ENCODE measurements at places on chromosomes 2 and 18. TPM values are rescaled to one million over a fixed set of nuclear protein-coding genes. Genes with fewer than 3 reads are reported as not detected.

- DNase-seq = no peak
Measured at GRCh38 chr2:39816845-39817244, 37.8 kb upstream of the THUMPD2 start.

DNA sequence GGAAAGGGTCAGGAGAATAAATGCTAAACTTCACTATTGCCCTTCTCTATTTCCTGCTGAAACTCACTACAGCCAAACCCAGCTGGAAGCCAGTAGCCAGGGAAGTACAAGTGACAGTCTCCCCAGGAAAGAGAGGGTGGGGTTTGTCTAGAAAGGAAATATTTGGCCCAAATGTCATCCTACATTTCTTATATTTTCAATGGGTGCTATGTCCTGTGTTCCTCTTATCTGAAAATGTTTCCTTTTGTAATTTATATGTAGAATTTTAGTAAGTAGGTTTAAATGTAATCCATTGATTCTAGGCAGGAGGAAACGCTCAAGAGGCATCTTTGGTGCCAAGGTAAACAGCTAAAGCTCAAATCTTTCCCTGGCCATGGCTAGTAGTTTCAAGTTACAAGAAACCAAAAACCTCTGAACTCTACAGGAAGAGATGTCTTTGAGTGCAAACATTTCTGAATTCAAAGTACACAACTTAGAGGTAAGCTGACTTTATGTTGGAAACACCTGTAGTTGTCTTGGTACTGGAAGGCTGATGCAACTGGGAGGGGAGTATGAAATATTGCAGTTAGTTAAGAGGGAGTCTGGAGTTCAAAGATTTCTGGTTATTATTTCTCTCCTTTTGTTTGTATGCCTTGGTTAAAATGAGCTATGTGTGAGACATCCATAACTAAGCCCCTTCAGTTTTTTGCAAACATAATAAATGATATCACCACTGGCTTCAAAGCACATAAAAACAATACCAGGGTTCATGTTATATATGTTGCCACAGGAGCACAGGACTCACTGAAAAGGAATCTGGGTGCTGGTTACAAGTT is 356.1 kb upstream of the ZC3H15 start:
- no peak for DNase-seq

DNA sequence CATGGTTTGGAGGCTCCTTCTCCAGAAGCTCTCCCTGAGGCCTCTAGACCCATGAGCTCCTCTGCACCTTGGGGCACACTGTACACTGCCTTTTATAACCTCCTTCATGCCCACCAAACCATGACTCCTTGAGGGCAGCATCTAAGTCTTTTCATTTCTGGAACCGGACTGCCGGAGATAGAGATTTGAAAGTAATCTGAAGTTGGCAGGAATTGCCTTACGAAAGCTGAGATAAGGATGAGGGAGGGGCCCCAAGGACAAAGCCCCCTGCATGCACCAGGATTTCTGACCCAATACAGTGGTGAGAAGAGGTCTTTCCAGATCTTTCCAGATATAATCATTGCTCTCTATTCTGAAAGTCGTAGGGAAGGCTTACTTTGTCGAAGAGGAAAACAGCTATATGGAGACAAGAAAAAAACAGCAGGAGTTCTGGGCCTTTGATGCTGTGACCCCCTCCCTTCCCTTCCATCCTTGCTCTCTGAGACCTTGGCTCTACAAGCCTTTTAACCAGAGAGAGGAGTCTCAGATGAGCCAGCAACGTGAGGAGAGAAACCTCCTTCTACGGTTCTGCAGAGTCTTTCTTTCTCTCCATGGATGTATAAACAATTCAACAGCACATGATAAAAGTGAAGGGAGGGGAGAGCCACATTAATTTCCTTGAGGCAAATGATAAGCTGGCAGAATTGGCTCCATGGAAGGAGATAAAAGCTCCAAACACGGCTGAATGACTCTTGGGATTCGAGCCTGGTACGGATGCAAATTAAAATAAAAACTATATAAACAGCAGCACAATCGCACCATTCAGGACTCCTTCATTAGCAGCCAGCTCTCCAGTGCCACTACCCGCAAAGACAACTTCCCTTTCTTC is 88.0 kb upstream of the RTN4 start:
- DNase-seq = no peak

DNA sequence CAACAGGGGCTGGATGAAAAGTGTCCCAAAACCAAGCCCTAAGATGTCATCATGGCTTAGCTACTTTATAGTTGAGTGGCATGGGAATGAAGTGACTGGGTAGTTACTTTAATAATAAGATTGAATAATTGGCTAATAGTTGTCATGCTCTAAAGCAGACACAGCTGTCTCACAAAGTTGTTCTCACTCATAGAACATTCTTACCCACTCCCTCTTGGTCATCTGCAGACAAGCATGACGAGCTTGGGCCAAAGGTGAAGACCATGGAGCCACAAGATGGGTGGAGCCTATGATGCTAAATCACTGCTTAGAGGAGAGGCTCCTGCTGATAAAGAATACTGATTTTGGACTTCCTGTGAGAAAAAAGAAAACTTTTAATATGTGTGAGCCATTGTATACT is 62.4 kb upstream of the MMADHC start:
- DNase-seq = no peak

GRCh38 chr2:15006667-15007066 is 374.1 kb downstream of the LRATD1 start:
- DNase-seq = no peak

DNA sequence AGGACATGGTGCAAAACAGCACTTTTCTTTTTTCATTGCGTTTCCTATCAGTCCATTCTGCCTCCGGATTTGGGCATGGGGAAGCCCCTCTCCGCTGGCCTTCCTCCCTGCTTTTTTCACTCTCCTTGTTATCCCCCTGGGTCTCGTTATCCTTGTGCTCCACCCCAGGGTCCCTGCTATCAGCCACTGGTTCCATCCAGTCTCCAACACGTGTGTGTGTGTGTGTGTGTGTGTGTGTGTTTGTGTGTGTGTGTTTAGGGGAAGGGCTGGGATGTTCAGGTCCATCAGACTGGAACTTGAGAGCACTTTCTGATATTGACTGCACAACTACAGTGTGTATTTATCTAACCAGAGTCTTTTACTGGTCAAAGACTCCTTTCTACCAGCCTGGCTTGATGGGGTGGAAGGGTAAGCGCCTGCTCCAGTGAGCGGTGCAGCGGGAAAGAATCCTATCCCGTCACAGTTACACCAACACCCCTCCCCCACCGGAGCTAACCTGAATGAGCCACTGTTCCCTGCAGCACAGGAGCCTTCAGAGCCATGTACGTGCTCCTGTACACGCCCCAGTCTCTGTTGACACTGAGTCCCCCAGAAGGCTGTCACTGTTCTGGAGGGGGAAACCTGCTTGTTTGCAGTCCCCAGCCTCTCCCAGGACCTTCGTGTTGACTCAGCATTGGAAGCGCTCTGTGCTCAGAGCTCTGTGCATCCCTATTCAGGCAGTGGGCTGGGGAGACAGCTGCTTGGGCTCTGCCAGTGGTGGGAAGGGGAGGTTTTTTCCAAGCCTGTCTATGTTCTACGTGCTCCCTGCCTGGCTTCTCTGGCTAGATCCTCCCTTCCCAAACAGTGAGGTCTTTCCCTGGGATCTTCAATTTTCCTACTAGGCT is 4.6 kb downstream of the INHA start:
- DNase-seq = no peak

GRCh38 chr18:49112031-49112430 is 161.3 kb upstream of the SMAD7 start:
- DNase-seq = no peak

- DNase-seq = no peak
Measured at GRCh38 chr18:74370115-74370514, 54.5 kb downstream of the C18orf63 start.

DNA sequence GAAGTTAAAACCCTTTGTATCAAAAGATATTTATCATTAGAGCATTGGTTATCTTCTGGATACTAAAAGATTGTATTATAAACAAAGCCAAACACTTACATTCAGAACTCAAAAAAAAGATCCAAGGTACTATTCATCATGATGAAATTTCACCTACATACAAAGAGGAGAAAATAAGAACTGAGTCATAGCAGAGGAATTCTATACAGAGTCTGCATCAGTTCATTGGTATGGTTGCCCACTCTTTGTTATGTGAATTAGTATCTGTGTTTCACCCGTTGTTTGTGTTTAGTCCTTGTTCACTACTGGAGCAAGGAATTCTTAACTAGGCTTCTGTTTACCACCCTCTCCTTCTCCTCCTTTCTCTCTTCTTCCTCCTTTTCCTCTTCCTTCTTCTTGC is 157.9 kb downstream of the LNPK start:
- no peak for DNase-seq

DNA sequence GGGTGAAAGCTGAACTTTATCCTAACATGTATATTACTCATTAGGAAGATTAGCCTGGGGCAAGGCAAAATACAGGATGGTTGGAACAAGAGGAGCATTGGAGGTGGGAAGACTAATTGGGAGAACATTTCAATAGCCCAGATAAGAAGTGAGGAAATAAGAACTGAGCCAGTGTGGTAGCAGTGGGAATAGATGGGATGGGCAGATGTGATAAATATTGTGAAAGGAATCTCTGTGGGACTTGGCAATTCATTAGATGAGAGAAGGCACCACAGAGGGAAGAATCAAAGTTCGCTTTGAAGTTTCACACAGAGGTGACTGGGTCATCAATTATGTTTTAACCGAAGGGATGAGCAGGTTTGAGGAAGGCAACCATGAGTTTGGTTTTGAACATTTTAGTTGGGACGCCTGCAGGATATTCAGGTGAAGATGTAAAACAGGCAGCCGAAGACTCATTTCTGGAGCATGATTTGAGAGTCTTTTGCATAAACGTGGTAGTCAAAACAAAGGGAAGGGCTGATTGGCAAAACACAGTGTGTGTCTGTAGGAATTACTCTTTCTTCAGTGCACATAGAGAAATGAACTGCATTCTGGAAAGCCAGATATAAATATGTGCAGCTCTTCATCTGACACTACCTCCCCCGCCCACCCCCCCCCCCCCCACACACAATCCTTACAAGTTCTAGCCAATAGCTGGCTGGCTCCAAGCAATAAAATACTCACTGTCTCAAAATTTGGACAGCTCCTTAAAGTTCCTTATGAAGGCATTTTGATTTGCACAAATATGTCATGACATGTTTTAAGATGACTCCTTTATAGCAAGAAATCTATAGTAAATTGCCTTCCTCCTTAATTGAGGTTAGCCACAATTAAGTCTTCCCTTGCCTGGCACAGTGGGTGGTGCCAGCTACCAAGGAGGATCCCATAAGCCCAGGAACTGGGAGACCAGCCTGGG is 1.9 kb upstream of the SLC1A4 start:
- no peak for DNase-seq

DNA sequence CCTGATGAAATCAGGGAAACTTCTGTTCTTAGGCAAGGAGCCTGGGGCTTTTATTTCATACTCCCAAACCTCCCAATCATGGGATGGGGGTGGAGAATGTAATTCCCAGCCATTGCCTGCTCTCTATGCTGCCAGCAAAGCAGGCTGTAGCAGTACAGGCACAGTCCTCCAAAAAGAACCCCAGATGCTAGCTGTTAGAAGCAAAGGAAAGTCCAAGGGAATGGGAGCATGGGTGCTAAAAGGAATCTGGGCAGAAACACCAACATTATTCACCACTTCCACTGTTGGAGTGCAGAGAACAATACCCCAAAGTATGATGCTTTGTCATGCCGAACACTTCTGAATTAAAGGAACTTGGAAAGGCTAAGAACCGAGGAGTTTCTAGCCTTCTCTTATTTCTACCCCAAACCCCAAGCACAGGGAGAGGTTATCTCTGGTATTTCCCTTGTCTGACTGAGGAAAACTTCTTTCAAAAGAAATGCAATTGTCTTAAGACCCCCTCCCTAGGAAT is 24.7 kb downstream of the MDH1 start:
- DNase-seq = no peak

- no peak for DNase-seq
Measured at GRCh38 chr2:212958757-212959295, 192.6 kb downstream of the IKZF2 start.

- DNase-seq = no peak
Measured at GRCh38 chr2:229230256-229230655, 40.8 kb downstream of the PID1 start.

The MPV17 gene
- total RNA-seq = 119 TPM

The PLGLB1 gene
- 4.0 TPM for total RNA-seq

The PRSS56 gene
- total RNA-seq = not detected

The HK2 gene
- total RNA-seq = 50.2 TPM

The KLHL14 gene
- total RNA-seq = not detected

The SLC4A5 gene
- total RNA-seq = 14.8 TPM
